ENCODE measurements at places on chromosomes 13 and 19.

GRCh38 chr13:99045396-99045795 is 67.5 kb upstream of the DOCK9 start:
- DNase-seq: no peak

- DNase-seq: no peak
Measured at GRCh38 chr19:803686-804418, 6.6 kb downstream of the PTBP1 start.

- no peak for DNase-seq
Measured at GRCh38 chr19:47614021-47614295, 5.0 kb downstream of the BICRA start.

GRCh38 chr19:572743-573518 is 535 bp downstream of the BSG start:
- no peak for DNase-seq

DNA sequence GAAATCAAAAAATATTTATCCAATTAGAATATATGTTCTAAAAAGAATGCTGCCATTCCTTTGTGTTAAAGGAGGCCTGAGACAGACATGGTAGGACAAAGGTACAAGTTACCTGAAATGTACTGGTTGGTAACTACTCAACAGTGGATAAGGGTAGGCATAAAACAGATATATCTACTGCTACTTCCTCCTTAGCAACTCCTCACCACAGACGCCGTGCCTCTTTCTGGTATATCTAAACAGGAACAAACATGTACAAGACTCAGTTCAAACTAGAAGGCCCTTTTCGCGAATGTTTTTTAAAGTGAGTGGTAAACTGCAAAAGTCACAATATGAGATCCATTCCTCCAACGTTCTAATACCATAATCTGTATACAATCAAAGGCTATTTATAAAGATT is 86.9 kb downstream of the TBC1D4 start:
- DNase-seq: no peak

GRCh38 chr19:8320564-8321066 is 560 bp downstream of the NDUFA7 start:
- DNase-seq: no peak

DNA sequence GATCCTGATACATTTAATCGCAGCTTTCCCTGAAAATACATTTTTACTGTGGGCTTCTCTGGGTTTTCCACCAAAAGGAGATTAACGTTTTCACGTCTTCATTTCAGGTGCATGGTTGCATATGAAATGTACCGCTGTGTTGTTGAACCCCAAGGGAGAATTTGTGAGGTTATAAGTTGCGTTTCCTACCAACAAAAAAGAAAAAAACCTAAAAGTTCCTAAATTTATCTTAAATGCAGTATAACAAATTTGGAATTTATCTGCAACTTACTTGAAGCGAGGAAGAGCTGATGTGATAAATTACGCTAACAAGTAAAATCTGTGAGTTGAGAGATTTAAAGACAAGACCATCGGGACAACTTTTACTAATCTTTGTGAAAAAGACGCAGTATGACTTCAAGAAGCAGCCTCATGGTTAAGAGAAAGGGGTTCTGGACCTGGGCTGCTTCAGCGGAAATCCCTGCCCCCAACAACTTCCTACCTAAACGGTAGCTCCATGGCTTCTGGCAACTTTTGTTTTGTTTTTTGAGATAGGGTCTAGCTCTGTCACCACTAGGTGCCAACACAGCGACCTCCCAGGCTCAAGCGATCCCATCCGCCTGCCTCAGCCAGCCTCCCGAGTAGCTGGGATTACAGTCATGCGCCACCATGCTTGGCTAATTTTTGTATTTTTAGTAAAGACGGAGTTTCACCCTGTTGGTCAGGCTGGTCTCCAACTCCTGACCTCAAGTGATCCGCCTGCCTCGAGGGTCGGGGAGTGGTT is 958 bp upstream of the OBI1 start:
- DNase-seq: peak; percentile 10

- no peak for DNase-seq
Measured at GRCh38 chr19:45809643-45810159, 5.4 kb downstream of the RSPH6A start.

DNA sequence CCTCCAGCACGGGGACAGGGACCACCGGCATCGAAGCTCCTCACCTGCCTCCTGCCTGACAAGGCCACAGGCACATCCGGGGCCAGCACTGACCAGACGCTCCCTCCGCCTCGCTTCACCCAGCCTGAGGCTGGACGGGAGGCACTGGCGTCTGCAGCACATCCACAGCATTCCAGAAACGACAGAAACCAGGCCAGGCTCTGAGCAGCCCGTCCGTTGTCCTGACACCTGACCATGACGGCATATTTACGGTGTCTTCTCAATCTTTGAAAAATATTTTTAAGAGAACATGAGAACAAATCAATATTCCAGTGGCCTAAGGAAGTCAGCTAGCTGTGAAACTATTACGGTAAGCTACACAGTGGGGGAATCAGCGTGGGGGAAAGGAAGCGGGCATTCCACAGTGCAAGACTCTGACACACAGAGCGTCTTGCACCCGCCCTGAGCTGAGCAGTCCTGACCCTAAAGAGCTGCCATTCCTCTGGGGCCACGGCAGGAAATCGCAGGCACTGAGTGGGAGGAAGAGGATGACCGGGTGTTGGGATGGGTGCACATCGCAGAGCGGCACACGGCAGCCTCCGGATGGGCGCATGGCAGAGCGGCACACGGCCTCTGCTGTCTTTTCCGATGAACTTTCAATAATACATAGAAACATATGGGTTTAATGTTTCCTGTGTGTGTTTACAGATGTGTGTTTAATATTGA is 26.8 kb downstream of the RASA3 start:
- DNase-seq: no peak

DNA sequence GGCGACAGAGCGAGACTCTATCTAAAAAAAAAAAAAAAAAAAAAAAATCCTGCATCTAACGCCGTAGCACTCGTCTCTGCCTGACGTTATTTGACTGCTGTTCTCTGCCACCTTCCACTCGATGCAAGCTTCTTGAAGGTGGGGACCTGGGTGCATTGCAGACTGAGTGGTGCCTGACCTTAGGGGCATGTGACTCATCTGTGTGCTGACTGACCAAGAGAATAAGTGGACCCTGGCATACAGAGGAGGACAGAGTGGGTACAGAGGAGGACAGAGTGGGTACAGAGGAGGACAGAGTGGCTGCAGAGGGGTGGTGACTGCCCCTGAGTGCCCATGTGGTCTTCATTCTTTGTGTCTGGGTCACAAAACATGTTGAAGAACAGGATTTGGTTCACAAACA is 7.6 kb downstream of the WTIP start:
- no peak for DNase-seq

DNA sequence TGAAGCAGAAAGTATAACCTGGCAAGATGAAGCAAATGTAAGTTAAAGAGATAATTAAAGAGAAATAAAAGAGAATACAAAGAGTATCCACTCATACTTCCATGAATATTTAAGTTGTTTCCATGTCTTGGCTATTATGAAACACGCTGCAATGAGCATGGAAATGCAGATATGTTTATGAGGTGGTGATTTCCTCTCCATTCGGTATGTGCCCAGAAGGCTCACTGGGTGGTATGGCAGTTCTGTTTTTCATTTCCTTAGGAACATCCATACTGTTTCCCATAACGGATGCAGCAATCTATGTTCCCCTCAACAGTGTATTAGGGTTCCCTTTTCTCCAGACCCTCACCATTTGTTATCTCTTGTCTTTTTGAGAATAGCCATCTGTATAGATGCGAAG is 272.6 kb upstream of the SOX21 start:
- no peak for DNase-seq

- peak; percentile 71 for DNase-seq
Measured at GRCh38 chr19:34220472-34221063, 33.8 kb upstream of the GARRE1 start.

- DNase-seq: no peak
Measured at GRCh38 chr13:91576590-91576989, 178.2 kb downstream of the GPC5 start.

DNA sequence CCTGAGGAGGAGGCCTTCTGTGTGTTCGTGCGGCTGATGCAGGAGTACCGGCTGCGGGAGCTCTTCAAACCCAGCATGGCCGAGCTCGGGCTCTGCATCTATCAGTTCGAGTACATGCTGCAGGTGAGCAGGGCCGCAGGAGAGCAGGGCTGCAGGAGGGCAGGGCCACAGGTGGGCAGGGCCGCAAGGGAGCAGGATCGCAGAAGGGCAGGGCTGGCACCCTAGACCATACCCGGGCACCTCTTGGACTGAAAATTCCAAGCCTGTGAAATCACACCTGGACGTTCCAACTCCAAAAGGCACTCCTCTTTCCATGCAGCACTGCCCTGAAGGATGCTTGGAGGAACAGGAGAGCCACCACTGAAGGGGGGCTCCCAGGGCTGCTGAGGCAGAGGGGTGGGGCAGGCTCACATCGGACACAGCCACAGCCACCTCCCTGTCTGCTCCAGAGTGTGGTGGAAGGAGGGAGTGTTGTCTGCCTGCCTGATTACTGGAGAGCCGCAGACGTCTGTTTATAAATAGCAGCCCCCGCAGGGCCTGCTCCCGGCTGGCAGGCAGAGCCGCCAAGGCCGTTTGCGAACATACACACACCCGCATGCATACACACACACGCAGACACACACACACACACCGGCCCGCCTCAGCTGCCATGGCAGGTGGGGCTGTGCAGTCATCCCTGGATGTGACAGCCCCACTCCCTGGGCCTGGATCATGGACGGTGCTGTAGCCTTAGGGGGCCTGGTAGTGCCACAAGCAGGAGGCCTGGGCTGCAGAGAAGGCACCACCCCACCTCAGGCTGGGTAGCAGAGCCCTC is 20.2 kb downstream of the EVI5L start:
- no peak for DNase-seq

DNA sequence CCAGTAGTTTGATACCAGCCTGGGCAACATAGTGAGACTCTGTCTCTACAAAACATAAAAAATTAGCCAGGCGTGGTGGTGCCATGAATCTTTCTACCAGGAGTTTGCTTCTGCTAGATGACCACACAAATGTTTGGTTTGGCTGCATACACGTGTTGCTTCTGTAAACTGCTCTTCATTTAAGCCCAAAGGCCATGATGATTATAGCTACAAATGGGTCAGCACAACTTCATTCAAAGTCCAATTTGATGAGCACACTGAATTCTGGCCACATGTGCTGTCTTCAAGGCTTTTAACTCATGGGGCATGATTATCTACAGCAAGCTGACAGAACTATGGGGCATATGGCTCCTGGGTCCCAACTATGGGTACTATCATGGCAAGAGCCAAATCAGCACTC is 46.3 kb upstream of the DCT start:
- DNase-seq: no peak

GRCh38 chr13:50098693-50099092 is 83.4 kb downstream of the KCNRG start:
- no peak for DNase-seq

- no peak for DNase-seq
Measured at GRCh38 chr13:46648166-46648607, 95.2 kb downstream of the LRCH1 start.

DNA sequence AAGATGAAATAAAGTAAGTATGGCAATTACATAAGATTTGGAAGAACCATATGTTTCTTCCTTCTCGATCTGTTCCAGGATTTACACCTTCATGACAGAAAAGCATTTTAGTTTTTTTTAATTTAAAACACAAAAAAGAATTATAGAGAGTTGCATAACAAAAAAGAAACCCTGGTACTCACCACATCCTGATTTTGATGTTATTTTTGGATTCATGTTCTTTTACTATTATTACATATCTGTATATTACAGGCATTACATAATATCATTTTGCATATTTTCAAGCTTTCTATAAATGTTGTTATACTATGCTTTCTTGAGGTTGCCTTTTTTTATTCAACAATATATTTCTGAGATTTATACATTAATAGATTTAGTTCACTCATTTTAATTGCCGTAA is 6.7 kb upstream of the KATNAL1 start:
- no peak for DNase-seq

GRCh38 chr19:4660181-4660791 is 9.9 kb downstream of the MYDGF start:
- DNase-seq: no peak

- peak; percentile 50 for DNase-seq
Measured at GRCh38 chr19:40592170-40592569, 9.0 kb upstream of the LTBP4 start.

DNA sequence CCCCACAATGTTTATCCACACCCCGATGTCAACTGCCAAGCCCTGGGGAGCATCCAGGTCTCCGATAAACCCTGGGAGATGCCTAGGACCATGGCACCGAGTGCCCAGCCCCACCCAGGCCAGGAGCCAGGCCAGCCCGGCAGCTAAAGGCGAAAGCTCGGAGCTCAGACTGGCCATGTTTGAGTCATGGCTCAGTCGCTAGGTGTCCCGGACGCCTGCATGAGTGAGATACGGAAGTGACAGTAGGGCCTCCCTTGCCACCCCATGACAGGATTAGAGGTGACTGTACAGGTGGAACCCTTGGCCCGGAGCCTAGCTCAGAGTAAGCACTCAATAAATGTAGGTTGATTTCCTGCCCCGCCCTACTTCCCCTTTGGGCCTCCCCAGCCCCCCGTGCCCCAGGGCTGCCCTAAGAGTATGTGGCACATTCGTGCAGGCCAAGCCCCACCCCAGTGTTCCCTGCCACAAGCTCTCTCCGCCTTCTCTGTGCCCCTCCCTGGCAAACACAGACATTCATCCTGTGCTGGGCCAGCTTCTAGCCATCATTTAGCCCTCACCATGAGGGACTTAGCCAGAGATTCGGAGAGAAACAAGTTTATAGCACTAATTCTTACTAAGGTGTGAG is 5.8 kb upstream of the TPM4 start:
- DNase-seq: peak; percentile 93

DNA sequence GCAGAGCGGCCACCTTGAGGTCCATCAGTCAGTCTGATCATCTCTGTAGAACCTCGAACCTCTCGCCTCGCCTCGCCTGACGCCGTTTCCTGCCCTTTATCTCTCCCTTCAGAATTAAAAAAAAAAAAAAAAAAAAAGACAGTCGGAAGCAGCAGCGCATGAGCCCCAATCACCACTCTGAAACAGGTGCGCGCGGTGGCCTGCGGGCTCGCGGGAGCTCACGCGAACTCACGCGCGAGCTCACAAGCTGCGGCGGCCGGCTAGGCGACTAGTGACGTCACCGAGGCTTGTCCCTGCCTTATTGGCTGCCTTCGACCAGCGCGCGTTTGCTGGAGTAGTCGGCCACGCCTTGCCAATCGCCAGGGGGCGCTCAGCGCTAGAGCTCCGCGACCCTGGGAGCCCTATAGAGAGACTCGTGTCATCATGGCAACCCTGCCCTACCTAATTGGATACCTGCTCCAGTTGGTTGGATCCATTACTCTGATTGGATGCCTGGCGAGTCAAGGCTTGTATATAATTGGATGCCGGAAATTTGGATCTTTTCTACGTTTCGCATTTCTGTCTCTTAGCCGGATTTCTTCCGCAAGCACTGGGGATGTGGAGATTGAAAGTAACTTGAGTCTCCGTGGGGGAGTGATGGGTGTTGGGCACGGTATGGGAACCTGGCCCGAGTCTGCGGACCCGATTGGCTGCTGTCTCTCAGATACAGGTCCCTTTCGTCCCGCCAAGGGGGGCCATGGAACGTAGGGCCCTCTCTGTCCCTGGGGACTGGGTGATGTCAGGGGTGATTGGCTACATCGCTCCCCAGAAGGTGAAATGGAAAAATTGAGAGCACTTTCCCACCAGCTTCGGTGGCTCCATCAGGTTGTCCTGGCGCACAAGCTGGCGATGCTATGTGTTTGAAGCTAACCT is 31.6 kb downstream of the SYT3 start:
- peak; percentile 75 for DNase-seq

Measured in CD4-positive, alpha-beta T cell treated with Interleukin-10 for 1 hour (primary cell).